Panc1 (cell line): ENCODE measurements at places on chromosomes 7 and 10. TPM values are rescaled to one million over a fixed set of nuclear protein-coding genes. Genes with fewer than 3 reads are reported as not detected.

Gene GTF2IRD1
- 54.0 TPM for total RNA-seq

Gene ABLIM1
- 274 TPM for total RNA-seq

- no peaks in the 10 kb centered on the region for H3K36me3 ChIP-seq
- DNase-seq, result no peak
- no peaks in the 10 kb centered on the region for H3K27me3 ChIP-seq
- H3K4me1 ChIP-seq, result no peaks in the 10 kb centered on the region
- H3K27ac ChIP-seq, result no peak overlapping the region
Measured at GRCh38 chr10:6912424-6912823, 332.3 kb upstream of the PRKCQ start.

DNA sequence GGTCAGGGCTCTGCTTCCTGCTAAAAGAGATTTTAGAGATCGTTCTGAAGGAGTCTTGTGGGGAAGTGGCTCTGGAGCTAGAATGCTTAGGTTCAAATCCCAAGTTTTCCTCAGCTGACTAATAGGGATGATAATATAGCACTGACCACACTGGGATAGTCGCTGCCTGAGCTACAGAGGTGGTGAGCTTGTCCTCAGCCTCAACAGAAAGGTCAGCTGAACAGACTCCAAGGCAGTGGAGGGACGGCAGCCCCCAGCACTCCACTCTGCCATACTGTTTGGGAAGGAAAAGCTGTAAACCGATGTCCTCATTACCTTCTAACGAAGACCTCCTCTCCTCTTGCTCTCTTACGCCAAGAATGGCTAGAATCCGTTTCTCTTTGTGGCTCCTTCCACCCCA lies 36.2 kb downstream of the KAT6B start:
- H3K27me3 ChIP-seq, result no peaks in the 10 kb centered on the region
- H3K4me3 ChIP-seq, result no peak overlapping the region
- DNase-seq, result no peak
- H3K36me3 ChIP-seq, result no peaks in the 10 kb centered on the region
- H3K27ac ChIP-seq, result no peak overlapping the region
